Activated CD4-positive, alpha-beta T cell treated with anti-CD3 and anti-CD28 coated beads for 36 hours (primary cell): ENCODE measurements at places on chromosomes 11 and 22.

DNA sequence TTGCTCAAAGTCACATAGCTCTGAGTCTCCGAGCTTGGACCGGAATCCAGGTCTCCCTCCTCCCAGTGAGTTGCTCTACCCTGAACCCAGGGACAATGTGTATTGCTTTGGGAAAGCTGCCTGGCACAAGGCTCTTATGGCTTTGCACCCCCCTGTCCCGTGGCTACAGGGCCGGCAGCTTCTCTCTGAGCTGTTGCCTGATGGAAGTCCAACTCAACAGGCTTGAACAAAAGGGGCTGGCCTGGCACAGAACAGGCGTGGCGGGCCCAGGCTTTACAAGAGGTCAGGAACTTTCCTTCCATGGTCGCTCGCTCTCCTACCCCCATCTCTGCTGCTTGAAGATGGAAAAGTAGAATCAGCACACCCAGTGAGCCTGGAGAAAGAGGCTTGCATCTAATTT is 34.3 kb downstream of the MYEOV start:
- no peak for DNase-seq

DNA sequence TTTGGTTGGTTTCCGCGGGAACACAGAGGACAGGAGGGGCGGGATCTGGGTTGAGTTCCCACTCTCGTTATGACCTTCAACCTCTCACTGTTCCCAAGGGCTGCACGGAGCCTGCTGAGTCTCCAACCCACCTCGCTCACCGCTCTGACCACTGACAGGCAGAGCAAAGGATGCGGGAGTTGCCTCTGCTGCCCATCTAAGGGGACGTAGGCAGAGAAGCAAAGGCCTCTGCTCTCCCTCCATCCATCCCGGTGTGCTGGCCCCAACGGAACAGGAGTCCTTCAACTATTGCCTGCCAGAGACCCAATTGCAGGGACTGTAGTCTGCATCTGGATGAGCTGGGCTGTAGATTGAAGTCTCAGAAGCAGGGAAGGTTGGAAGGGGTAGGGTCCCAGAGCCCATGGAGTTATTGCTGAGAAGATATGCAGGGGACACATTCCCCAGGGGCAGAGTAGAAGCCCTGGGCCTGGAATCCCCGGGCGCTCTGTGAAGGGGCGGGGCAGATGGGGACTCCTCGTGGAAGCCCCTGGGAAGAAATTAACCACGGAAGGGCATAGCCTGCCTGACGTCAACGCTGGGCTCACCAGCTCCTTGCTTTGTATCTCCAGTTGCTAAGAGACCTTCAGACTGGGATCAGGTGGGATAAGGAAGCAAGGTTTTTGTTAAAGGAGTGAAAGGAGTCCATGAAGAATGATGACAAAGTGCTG is 12.7 kb upstream of the FXYD2 start:
- no peak for DNase-seq

DNA sequence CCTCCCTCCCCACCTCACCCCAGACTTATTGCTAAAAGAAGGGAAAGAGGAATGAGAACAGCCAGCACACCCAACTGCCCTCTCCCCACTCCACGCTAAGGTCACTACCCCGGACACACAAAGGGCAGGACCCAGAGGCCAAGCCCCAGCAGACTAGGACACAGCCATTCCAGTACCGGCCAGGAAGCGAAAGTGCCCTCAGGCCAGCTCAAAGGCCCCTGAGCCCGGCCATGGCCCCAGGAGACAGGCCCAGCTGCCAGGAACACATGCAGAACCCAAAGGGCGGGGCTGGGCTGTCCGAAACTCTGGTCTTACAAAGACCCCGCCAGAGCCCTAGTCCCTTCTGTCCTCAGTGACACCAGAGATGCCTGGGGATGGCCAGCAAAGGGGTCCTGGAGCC is 5.5 kb downstream of the RCOR2 start:
- DNase-seq: no peak

DNA sequence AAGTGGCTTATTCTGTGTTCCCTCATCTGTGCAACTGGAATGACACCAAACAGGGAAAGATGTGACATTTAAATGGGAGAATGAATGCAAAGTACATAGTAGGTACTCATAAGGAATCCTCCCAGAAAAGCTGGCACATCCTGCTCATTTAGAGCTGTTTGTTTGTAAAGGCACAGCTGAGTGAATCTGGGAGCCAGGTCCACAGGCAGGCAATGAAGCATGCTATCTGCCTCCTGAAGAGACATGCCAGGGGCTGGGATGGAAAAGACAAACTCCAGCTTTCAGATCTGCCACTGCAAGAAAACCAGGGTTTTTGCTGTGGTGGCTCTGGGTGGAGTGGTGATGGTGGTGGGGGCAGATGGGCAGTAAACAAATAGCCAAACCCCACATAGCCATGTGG is 150.1 kb downstream of the TENM4 start:
- no peak for DNase-seq

DNA sequence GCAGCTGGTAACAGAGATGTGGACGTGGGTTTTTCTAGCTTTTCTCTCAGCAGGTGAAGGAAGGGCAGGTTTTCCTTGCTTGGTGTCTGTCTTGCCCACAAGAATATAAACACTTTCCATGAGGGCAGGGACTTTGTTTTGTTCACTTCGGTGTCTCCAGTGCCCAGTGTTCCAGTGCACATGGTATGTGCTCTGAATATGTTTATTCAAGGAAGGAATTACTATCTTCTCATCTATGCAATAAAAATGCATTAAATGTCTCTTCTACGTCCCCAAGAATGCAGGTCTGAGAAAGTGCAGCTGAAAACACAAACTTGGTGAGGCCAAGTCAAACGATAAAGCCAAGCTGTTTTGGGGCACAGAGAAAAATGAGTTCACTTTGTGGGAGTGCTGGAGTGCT is 56.3 kb upstream of the PLET1 start:
- DNase-seq: no peak

GRCh38 chr22:19724927-19725661 is 1.8 kb downstream of the GP1BB start:
- DNase-seq: no peak

DNA sequence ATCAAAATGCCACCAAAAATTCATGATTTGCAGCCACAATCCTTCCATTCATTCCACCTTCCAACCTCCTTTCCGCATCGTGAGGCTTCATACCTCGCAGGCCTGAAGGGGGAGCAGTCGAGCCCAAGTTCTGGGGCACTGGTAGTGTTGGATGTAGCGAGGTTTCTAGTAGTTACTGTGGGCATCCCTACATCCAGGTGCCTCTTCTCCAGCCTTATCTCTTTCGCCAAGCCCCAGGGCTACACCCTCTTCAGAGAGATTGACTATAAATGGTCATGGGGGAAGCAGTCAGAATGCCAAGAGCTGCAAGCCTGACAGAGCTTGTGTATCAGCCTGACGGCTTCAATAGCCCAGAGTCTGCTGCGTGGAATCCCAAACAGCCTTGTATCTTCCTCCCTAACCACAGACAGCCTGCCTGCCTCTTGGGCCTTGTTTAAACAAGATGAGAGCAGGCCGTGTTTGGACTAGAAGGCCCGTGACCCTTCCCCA is 28.9 kb downstream of the CLMP start:
- DNase-seq: peak; percentile 54

GRCh38 chr11:109416601-109417000 is 5.4 kb upstream of the C11orf87 start:
- no peak for DNase-seq

- DNase-seq: no peak
Observed at GRCh38 chr22:25645266-25645665, 80.8 kb downstream of the GRK3 start.

DNA sequence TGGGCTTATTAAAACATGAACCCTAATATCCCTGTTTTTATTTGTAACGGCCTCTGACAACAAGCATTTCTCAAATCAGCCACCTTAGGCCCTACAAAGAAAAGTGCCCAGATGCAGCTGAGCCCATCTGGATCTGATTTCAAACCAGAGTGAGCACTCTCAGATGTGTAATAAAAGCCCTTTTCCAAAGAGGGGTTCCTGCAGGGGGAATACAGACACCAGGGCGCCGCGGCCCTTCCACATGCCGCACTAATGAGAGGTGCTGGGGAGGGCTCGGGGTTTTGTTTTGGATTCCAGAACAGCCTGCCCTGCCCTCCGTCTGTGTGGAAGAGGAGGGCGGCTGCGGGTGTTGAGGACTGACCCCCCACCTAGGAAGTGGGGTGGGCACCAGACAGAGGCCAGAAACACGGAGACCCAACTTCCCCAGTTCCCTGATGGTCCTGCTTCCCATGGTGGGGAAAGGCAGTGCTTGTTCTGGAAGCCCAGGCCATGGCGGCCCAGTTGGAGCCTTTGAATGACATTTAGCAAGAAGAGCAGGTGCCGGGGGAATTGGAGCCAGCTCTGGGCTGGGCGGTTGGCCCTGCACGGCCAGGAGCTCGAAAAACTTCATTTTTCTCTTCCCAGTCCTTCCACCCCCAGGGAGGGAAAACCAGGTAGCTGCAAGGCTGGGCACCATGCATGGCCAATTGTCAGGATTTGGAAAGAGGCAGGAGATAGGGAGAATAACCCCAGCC is 63.7 kb downstream of the MACROD1 start:
- DNase-seq: no peak

DNA sequence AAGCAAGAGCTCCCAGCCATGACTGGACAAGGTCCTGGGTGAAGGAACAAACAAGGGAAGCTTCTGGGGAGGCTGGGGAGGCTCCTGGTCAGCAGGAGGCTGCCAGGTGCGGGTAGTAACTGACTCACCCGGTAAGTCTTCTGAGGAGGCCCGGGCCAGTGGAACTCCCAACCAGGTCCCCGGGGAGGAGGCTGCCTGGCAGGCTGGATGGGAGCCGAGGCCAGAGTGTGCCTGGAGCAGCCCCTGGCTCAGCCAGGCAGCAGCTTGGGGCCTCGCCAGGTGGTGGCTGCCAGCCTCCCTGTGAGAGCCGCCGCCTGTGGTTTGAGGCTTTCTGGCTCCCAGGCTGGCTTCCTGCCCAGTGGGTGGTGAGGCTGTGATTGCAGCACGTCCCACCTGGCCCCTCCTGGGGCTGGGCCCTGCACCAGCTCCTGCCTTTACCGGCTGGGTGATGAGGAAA is 46.2 kb downstream of the IGF2 start:
- peak; percentile 73 for DNase-seq

DNA sequence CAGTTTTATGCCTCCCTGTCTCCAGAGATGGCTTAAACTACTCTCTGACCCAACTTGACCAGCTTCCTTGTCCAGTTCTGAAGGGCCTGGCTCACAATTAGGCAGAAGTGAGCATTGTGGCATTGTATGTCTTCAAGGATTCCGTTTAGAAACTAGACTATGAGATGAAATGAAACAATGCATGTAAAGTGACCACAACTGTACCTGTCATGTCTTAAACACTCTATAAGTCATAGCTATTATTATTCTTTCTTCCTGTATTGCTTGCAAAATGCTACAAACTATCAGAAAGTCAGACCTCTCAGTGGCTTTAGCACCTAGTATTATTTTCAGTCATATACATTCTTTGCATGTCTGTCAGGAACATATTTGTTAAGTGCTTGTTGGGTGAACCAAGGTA is 127.9 kb upstream of the MTMR2 start:
- no peak for DNase-seq

DNA sequence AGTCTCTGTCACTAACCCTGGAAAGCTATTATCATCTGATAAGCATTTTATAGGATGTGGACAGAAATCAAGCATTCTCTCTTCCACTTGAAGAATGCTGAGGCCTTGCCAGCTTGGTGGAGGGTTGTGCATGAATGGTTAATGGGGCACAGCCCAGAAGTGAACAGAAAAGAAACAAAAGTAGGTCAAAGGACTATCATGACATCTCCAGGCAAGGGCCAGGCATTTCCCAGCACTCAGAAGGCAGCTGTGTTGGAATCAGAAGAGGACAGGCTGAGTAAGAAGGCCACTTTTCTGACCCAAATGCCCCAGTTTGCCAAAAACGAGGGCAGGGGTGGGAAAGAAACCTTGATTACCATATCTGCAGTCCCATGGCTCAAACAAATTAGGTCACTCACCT is 12.4 kb downstream of the TENM4 start:
- DNase-seq: no peak

DNA sequence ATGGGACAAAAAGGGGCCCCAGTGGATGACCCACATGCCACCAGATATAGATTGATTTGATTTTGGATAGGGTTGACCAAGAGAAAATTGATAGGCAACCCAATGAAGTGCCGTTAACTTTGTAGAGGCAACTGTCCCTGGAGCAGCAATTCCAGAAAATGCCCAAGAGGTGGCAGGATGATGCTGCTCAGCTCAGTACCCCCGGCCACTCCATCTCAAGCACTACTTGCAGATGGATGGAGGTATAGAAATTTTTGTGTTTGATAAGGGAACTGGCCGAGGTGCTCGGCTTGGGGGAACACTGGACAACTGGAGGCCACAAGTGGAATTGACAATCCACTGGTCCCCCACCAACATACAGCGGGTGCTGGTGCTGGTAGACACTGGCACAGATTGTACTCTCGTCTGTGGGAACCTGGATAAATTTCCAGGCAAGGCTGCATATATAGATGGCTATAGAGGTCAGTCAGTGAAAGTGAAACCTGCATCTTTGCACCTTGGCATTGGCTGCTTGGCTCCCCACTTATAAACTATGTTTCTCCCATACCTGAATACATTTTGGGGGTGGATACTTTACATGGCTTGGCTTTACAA is 86.3 kb downstream of the CCDC83 start:
- DNase-seq: peak; percentile 73

GRCh38 chr11:95706974-95707387 is 82.6 kb downstream of the FAM76B start:
- no peak for DNase-seq

DNA sequence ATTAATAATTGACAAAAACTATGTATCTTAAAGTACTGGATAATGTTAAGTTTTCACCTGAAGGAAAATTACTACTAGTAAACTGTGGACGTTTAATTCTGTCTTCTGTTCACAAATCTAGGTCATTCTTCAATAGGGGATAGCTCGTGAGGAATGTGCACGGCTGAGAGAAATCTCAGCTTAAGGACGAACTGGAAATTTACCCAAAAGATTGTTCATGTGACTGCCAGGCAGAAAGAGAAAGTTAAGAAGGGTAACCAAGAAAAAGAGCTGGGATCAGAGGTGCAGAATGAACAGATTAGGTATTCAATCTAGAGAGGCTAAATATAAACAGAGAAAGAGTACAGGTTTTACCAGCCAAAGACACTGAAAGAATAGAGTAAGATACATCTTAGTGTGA is 245.3 kb downstream of the CASP12 start:
- no peak for DNase-seq

DNA sequence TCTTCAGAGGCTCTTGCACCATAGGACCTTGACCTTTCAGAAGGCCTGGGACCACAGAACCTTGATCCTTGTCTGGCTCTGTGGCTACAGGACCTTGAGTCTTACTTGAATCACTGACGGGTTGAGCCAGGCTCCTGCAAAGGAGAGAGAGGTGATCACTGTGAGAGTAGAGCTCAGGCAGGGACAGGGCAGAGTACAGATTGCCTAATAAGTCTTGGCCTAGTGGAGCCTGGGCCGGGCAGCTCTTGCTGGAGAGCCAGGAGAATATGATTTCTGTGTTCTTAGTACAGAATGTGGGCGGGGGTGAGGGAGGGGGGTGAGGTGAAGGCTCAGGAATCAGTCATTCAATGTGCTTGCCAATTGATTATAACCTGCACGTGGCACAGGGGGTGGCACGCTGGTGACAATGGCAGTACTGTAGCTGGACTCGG is 26.0 kb downstream of the SERPINH1 start:
- DNase-seq: no peak

- no peak for DNase-seq
Observed at GRCh38 chr22:24506802-24507438, 11.8 kb downstream of the UPB1 start.
